GM12865 (cell line): ENCODE measurements at places on chromosomes 1 and 21.

DNA sequence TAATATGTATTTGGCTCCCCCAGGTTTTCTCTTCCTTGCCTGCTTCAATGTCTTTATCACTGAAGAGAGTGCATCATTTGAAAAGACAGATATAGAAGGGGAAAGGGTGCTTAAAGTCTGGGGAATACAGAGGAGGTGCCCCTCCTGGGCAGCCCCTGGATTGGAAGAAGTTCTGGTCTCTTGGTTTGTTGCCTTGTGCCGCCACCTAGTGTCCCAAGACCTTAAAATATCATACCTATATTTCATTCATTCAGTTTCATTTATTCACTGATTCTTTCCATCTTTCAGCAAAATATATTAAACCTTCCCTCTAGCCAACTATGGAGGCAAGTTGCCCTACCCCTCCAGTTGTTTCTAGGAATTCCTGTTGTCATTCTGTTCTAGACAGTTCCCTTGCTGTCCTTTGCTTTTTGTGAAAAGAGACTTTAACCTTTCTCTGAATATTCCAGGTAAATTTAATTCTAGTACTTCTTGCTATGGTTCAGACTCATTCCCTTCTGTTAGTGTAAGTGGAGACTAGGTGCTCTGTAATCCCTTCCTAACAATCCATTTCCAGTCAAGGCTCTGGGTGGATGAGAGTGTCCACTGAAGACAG, 56.1 kb downstream of the MEF2D start:
- DNase-seq, result peak; percentile 45

- DNase-seq, result no peak
Measured at GRCh38 chr1:185721553-185721952, 12.6 kb upstream of the HMCN1 start.

- no peak for DNase-seq
Measured at GRCh38 chr1:43058545-43059360, 100.1 kb upstream of the SLC2A1 start.

GRCh38 chr1:58724483-58724882, 24.6 kb upstream of the MYSM1 start:
- DNase-seq, result peak; percentile 28

- DNase-seq, result peak; percentile 82
Measured at GRCh38 chr1:87335175-87335884, 6.7 kb downstream of the LMO4 start.

DNA sequence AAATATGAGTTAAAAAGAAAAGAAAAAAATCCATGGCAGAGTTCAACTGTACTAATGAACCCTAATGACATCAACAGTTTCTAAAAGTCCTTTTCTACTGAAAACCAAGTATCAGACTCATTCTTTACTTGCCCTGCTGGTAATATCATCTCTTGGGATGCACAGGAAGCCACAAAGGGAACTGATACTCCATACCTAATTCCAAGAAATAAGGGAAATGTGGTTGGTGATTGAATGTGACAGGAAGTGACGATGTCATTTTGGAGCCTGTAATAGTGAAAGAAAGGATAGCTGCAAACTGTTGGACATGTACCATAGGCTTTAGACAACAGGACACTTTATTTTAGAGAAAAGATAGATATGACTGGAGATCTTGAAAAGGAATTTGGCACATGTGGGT, 98.7 kb upstream of the VAV3 start:
- no peak for DNase-seq
